MM.1S (cell line): ENCODE measurements at places on chromosomes 13 and 19.
A peak's percentile ranks its signal among the peaks of the same experiment; 100 is the strongest.

DNA sequence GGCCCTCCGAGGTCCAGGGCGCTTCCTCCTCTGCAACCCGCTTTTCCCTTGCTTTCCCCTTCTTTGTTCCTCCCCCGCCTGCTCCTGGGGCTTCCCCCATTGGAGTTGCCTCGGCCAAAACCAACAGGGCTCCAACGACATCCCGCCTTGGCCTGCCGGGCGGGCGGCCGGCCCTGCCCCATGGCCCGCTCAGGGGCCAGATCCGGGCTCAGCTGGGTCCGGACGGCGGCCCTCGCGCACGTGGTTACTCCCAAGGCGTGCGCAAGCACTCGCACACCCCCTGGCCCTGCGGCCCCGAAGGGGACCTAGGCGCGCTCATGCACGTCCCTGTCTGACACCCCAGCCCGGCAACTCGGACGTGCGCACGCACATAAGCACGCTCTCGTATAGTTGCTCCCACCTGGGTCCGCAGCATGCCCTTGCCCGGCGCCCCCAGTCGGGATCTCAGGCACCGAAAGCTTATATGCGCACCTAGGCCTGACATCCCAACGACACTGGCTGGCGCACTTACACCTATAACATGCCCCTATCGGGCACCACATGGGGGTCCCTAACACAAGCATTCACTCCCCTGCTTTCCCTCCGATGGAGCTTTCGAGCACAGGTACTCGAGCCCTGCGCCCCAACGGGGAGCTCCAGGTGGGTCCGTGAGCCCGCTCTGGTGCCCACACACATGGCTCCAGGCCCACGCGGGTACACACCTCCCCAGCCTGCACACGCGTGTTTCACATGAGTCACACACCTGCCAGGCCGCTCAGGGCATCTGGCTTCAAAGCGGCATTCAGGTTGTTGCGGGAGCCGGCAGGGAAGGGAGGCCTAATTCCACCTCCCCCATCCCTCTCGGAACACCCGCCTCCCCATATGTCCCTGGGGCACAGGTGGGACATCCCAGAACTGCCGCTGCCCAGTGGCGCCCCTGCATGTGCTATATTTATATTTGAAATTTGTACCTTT, 15.0 kb downstream of the NFIX start:
- no peak for DNase-seq

- no peak for DNase-seq
Observed at GRCh38 chr13:40794414-40795368, 5.3 kb downstream of the SLC25A15 start.

GRCh38 chr13:89061821-89062220, 1390.7 kb downstream of the SLITRK5 start:
- no peak for DNase-seq

- DNase-seq = no peak
Observed at GRCh38 chr13:70856711-70857110, 748.5 kb upstream of the KLHL1 start.

- DNase-seq = no peak
Observed at GRCh38 chr19:40398417-40399131, 8.6 kb upstream of the HIPK4 start.

GRCh38 chr13:26929971-26930730, 169.6 kb upstream of the GPR12 start:
- DNase-seq = peak; percentile 38

GRCh38 chr19:55643003-55643886, at the start of gene ZNF581:
Gene ZNF581 (plus strand): TSS chr19:55643649. CDS start chr19:55644572, 923 bp downstream.
- DNase-seq = peak; percentile 70
